CD8-positive, alpha-beta T cell (primary cell): ENCODE measurements at places on chromosomes 5 and 9.
A peak's percentile ranks its signal among the peaks of the same experiment; 100 is the strongest.

- no peak for DNase-seq
Measured at GRCh38 chr5:92694067-92694466, 887.0 kb downstream of the NR2F1-AS1 start.

DNA sequence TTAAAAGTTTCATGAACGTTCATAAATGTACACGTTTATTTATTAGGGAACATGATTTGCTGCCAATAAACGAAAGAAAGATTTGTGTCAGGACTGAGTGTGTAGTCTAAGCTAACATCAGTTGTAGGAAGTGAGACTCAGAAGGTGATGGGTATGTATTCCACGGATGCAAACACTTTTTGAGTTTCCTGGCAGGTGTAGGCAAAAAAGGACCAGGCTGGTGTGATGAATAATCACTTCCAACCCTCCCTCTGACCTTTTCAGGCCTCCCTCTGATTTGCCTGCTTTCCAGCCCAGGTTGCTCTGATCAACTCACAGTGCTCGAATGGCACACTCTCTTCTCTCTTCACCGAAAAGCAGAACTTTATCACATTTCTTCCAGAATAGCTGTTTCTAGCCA is 51.8 kb downstream of the BASP1 start:
- no peak for DNase-seq

GRCh38 chr5:84287951-84288350 is 96.7 kb downstream of the EDIL3 start:
- DNase-seq, result no peak

- peak; percentile 69 for DNase-seq
Measured at GRCh38 chr9:136996361-136997292, at the start of gene CLIC3. CLIC3 (minus strand) TSS chr9:136996568; CDS start chr9:136996543, 25 bp downstream.

GRCh38 chr9:123358181-123358905 is 2.3 kb downstream of the CRB2 start:
- no peak for DNase-seq

GRCh38 chr5:10509575-10509974 is 54.3 kb upstream of the ANKRD33B start:
- DNase-seq, result no peak

- no peak for DNase-seq
Measured at GRCh38 chr9:129725795-129726251, 27.0 kb downstream of the PTGES start.

DNA sequence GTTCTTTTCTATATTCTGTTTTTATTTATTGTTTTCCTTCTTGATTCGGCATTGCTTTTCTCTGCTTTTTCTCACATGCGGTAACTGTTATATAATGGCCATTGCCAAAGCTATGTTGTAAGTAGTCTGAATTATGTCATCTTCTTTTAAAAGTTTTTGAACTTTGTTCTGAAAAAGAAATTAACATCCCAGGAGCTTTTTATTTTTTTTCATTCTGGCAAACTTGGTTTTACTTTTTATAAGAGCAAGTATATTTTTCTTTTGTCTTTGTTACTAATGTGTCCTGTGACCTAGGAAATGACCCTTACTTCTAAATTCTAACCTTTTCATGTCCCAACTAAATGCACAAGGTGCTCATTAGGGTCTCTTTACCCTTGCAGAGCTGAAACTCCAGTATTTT is 26.7 kb upstream of the IZUMO3 start:
- DNase-seq, result no peak

GRCh38 chr5:34001241-34001841 is 6.5 kb downstream of the AMACR start:
- no peak for DNase-seq

DNA sequence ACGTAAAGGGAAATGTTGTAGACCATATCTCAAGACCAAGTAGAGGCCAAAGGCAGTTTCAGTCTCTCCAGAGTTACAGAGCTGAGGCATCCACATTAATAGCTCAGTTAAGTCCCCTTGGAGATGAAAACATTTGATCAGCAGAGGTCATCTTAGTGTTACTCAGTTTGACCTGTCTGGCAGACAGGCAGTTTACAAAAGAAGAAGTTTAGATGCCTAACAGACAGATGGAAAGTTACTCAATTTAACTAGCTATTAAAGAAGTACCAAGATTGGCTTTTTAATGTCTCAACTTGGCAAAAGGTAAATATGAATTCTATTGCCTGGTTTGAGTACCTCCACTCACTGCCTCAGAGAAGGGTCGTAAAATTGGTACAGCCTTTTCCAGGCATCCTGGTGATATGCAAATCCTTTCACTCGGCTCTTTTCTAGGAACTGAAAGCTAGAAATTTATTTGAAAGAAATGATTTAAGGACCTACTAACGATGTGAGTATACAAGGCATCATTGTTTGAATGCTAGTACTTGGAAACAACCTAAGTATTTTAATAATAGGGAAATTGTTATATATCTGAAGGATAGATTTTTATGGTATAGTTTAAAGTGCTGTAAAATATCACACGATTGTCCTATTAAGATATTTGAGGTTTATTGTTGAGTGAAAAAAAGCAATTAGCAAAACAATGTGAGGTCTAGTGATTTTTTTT is 14.8 kb downstream of the ACO1 start:
- no peak for DNase-seq

DNA sequence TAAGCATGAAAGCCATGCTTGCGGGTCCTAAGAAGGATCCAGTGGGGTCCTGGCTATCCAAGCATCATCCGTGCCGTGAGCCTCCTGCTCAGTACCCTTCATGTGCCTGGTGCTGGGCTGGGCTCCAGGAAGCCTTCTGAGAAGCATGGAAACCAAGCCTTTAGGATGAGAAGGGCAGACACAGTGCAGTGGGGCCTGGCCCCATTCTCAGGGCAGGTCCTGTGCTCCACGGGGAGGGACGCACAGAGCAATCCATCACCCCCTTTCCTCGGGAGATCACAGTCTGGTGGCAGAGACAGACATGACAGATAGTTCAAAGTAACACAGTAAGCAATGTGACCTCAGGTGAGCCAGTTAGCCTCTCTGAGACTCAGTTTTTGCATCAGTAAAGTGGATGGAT is 76.9 kb downstream of the RGS3 start:
- no peak for DNase-seq

GRCh38 chr9:93054758-93055704 is 3.5 kb upstream of the SUSD3 start:
- DNase-seq, result no peak

- DNase-seq, result no peak
Measured at GRCh38 chr5:75472973-75473372, 38.5 kb downstream of the CERT1 start.

GRCh38 chr9:116042321-116042720 is 111.3 kb upstream of the PAPPA start:
- DNase-seq, result no peak

GRCh38 chr5:62431735-62432620 is 19.4 kb downstream of the IPO11 start:
- no peak for DNase-seq

GRCh38 chr5:79053321-79053720 is 16.2 kb downstream of the DMGDH start:
- DNase-seq, result no peak

- no peak for DNase-seq
Measured at GRCh38 chr5:134637116-134637721, 4.6 kb upstream of the SAR1B start.

- DNase-seq, result no peak
Measured at GRCh38 chr9:91586282-91586681, 162.7 kb upstream of the NFIL3 start.

GRCh38 chr5:150469718-150470469 is 20.4 kb upstream of the RPS14 start:
- DNase-seq, result no peak

GRCh38 chr5:117161718-117162335 is 587.2 kb upstream of the SEMA6A start:
- no peak for DNase-seq

- DNase-seq, result no peak
Measured at GRCh38 chr5:142856269-142856782, 86.1 kb downstream of the ARHGAP26 start.

DNA sequence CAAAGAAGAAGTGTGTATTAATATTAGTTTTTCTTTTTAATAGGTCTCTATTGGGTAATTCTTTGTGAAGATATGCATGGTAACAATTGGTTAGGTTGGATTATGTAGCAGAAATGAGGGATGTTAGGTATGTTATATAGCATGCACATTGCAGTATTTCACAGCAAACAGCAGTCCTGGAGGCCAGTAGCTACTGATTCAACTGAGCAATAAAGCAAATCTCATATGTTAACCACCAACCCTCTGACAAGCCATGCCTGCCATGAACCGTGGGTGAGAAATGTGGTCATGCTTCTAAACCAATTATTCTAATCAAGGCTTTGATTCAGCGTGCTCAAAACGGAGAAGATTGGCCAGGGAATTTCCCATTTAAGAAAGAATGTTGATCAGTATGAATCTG is 313.0 kb upstream of the CDH6 start:
- no peak for DNase-seq

GRCh38 chr5:74934949-74935751 is 69.0 kb upstream of the FAM169A start:
- DNase-seq, result peak; percentile 60

- DNase-seq, result no peak
Measured at GRCh38 chr9:101354143-101354764, 30.6 kb downstream of the BAAT start.

- no peak for DNase-seq
Measured at GRCh38 chr9:124590889-124591641, 83.9 kb upstream of the NR5A1 start.

- no peak for DNase-seq
Measured at GRCh38 chr5:76332102-76332501, 71.0 kb upstream of the IQGAP2 start.

DNA sequence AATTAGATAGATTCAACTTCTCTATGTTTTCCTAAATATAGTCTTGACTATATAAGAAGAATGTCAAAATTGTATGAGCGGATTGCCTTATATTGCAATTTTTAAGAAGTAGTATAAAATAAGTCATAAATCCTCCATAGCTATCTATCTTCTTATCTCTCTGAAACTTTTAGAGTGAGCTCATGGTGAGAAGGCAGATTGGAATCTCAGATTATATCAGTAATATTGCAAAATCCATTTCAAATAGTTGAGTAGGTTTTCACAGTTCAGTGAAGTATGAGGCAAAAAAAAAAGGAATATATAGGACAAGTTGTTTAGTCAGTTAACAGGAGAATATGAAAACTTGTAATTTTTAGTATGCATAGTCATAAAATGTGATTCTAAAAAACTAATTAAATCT is 156.4 kb downstream of the FAM174A start:
- no peak for DNase-seq

DNA sequence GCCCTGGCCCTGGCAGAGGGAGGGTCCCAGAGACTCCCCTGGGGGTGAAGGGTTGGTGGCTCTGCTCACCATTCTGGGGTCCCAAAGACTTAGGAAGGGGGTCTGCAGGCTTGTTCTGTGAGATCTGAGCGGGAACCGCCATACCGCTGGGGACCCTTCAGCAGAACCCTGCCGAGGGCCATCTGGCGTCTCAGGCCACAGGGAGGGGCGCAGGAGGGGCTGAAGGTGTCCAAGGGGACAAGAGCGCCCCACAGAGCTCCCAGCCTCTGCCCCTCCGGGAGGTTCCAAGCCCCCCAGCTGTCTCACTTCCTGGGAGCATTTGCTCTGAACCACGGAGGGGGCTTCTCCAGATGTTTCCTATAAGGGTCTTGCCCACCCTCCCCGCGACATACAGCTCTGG is 4.8 kb downstream of the FIBCD1 start:
- DNase-seq, result no peak

DNA sequence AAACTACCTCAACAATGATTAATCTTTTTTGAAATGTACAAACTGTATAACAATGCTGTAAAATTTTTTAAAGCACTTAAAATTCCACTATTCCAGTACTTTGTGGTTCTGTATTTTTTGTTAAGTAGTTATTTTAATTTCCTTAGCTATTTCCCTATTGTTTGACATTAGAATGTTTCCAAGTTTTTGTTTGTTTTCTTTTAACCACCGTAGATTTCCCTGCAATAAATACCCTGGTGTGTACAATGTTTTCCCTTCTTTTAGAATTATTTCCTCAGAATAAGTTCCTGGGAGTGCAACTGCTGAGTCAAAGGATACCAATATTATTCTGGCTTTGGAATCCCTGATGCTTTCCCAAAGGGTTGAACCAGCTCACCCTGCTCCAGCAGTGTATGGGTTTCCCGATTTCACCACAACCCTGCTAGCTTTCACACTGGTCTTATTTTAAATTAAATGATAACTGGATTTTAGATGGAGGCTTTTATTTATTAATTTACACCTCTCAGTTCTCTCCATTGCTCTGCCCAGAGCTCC is 20.6 kb upstream of the ANGPTL2 start:
- DNase-seq, result no peak

- no peak for DNase-seq
Measured at GRCh38 chr9:69936427-69936826, 107.2 kb upstream of the MAMDC2 start.

DNA sequence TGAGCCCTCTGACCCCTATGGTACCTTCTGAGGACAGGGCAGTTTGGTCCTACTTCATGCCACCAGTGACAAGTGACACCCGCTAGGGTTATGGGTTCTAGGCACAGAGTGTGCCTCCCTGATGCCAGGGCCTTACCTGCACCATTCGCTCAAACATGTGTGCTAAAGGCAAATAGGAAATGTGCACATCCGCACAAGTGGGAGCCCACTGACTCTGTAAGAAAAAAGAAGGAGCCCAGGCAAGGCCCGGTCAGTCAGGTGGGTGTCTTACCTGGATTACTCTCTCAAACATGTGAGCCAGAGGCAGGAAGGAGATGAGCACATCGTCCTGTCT is 29.1 kb upstream of the MEIKIN start:
- no peak for DNase-seq

- DNase-seq, result peak; percentile 10
Measured at GRCh38 chr5:36724467-36725332, 118.3 kb downstream of the SLC1A3 start.

DNA sequence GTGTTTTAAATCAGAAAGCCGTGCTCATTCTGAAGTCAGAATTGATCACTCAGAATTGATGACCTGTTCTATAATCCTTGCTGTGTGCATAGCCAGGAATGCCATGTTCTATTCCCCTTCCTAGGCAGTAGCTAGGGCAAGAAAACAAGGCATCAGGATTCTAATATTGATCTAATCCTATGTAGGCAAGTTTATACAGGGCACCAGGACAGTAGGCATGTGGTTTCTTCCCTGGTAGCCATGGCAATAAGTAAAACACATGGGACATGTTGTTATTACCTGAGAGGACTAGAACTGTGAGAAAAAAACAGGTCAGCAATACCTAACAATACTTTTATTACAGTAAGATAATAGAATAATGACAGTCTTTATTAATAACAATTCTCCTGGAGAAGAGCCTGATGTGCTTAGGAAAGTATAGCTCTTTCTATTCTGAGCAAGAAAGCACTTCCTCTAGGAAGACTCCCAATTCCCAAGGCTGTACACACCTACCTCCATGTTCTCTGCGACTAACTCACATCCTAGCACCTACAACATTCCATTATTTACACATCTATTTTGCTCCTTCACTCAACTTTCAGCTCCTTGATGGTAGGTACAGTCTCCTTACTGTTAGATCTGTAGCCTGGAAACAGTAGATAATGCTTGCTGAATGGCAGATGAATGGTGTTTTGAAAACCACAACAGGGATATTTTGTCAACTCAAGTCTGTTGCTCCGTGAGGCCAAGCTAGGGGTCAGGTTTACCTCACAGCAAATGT is 70.8 kb downstream of the STX17 start:
- DNase-seq, result no peak
